ENCODE measurements at places on chromosomes 2 and 18.

DNA sequence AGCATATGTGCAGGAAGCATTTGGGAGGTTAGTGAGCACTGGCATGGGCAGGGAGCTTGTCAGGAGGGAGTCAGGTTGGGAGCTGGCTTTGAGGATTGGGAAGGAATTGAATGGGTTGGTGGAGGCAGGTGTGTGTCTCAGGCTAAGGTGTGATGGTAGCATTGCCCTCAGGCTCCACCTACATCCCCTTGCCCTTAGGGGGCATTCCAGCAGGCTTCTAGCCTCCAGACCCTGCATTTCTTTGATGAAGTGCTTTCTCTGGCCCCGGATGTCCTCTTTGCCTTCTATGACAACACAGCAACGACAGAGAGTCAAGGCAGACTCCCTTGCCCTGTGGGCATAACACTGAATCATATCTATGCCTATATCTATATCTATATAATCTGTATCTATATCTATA, 13.5 kb downstream of the RHBDD1 start:
- no peak for DNase-seq

GRCh38 chr2:194867328-194867727, 789.7 kb upstream of the SLC39A10 start:
- DNase-seq = peak; percentile 13

GRCh38 chr2:190999058-190999457, 14.9 kb downstream of the STAT1 start:
- DNase-seq = no peak

DNA sequence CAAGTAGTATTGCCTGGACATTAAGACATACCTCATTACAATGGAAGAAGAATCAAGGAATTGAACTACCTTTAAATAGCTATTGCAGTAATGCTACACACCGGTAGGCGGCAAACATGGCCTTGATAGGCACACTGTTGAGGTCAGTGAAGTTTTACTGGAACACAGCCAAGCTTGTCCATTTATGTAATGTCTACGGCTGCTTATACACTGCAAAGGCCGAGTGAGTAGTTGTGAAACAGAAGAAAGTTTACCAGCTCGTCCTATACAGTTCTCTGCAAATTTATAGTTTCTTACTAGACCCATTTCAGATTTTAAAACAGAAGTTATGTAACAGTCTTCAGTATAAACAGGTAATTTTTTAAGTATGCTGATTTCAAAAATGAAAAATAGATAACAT, 38.8 kb downstream of the PPP4R1 start:
- DNase-seq = peak; percentile 99
